ENCODE measurements at places on chromosomes 4 and X.

DNA sequence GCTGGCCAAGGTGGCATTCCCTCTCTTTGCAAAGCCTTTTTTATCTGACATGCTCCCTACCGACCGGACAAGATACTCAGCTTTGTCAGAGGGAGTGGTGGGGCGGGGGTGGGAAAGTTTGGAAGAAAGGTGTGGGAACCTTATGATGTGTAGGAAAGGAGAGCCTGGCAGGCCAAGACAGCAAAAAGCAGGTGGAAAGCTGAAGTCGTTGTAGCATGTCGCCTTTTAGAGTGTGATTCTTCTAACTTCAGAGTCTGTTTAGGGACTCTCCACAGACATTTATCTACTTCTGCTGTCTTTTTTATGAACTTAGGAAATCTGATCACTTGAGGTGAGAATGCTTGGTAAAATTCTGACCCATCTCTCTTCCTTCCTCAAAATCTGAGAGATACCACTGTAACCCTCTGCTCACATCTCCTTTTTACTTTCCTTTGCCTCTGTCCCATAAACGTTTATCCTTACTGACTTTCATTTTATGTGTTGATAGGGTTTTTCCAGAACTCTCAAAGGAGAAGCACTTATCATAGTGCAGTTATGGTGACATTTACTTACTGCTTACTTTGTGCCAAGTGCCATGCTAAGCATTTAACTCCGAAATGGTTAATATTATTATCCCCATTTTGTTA is 8.2 kb upstream of the RUFY3 start:
- H3K36me3 ChIP-seq: no peaks in the 10 kb centered on the region
- H3K4me3 ChIP-seq: no peak overlapping the region
- H3K27me3 ChIP-seq: no peaks in the 10 kb centered on the region

- no peak for DNase-seq
- no peaks in the 10 kb centered on the region for H3K36me3 ChIP-seq
- H3K27me3 ChIP-seq: no peaks in the 10 kb centered on the region
- no peak overlapping the region for H3K4me3 ChIP-seq
- H3K4me1 ChIP-seq: no peaks in the 10 kb centered on the region
Measured at GRCh38 chr4:113383111-113383785, 333.8 kb downstream of the ANK2 start.

- H3K27me3 ChIP-seq: no peaks in the 10 kb centered on the region
- no peak overlapping the region for H3K27ac ChIP-seq
- no peak overlapping the region for H3K4me3 ChIP-seq
- H3K4me1 ChIP-seq: no peaks in the 10 kb centered on the region
- DNase-seq: no peak
- H3K36me3 ChIP-seq: no peaks in the 10 kb centered on the region
Measured at GRCh38 chr4:40331101-40331745, 3.9 kb upstream of the CHRNA9 start.

DNA sequence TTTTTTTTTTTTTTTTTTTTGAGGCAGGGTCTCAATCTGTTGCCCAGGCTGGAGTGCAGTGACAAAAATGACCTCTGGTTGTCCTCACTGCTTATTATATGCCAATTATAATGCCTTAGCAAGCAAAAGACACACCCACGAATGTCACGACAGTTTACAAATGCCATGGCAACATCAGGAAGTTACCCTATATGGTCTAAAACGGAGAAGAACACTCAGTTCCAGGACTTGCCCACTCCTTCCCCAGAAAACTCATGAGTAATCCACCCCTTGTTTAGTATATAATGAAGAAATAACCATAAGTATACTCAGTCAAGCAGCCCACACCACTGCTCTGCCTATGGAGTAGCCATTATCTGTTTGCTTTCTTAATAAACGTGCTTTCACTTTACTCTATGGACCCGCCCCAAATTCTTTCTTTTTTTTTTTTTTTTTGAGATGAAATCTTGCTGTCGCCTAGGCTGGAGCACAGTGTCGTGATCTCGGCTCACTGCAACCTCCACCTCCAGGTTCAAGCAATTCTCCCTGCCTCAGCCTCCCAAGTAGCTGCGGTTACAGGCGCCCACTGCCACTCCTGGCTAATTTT is 106.2 kb downstream of the SMIM20 start:
- H3K4me3 ChIP-seq: no peak overlapping the region
- no peaks in the 10 kb centered on the region for H3K27me3 ChIP-seq
- no peaks in the 10 kb centered on the region for H3K36me3 ChIP-seq

Measured in ovary (tissue), 10 donors.